Caki2 (cell line): ENCODE measurements at places on chromosomes 6 and 20.

DNA sequence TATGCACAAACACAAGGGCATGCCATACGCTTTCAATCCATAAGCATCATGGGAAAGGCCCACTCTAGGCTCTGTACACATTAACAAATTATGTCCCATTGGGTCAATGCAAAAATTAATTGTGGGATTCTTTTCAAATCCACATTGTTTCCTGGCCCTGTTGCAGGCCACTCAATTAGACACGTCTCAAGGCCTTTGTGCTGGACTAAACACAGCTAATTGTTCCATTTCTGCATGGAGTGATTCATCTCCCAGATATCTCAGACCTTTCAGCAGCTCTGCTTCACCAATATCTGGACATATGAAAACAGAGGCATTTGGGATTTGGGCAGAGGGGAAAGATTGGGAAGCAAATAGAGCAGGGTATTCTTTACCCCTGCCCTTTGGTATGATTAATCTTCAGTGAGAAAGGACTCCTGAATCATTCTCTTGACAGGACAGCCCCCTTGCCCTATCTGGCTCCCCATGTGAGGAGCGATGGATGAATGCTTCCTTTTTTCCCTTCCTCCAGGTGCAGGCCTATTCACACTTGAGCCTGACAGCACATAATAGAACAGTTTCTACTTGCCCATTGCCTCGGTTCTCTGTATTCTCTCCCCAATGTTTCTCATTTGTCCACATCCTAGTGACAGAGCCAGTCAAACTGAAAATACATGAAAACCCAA is 547.6 kb downstream of the HAO1 start:
- no peak for DNase-seq

GRCh38 chr6:147567141-147567805 is 58.8 kb downstream of the SAMD5 start:
- no peak for DNase-seq

DNA sequence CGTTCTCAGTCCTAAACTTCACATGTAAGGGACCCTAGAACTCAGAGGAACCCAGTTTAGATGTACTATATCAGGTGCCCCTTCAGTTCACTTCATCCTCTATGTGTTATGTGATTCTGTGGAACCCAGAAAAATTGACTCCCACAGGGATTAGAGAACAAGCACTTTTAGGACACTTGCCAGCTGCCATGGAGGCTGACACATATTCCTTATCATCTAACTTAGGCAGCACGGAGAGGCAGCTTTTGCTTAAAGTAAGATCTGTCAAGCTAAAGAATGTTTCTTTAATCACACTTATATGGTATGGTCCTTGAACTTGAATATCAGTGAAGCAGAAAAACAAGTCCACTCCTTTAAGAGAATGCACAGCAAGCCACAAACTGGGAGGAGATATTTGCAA is 701.5 kb upstream of the ID4 start:
- DNase-seq = no peak

DNA sequence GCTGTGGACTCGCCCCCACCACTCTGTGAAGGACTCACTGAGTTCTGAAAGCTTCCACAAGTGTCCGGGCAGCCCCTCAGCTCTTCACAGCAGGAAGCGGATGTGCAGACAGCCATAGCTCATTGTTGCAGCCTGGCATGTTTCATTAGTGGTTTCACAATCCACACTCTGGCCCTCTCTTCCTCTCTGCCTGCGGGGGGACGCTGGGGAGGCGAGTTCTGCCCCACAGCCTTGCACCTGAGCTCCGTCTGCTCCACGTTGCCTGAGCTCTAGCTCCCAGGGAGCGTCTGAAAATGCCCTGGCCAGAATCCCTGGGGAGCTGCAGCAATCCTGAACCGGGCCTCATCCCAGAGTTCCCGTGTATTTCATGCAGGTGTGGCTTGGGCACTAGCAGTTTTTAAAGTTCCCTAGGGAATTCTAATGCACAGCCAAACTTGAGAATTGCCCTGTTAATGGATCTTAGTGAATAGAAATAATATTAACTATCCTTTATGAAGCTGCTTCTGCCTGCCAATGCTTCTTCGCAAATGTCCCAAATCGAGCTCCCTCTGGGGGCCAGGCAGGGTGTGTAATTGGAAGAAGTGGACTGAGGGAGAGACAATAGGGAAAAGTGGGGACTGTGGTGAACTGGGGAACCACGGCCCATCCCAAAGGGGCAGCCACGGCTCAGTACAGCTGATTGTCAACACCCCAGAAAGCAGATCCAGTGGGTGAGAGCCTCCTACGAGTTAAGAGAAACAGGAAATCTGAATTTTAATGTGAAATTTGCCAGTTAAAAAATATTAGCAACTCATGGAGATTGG is 51.5 kb downstream of the CTCFL start:
- DNase-seq = no peak

- no peak for DNase-seq
Observed at GRCh38 chr6:110589865-110590513, 113.6 kb upstream of the SLC22A16 start.

DNA sequence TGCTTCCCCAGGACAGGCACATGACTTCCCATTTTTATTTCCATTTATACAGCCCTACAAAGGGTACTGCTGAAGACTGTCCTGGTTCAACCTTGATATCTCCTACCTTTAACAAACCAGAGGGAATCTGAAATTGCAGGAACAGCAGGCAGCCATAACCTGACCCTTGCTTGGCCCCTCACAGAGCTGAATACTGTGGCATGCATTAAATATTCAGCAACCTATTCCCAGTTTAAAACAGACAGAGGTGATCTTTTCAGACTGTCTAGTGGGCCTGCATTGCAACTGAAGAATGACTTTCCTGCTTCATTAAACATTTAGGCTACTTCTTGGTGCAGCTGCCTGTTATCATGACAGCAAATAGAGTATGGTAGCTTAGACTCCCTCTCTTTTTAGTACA is 76.8 kb upstream of the POPDC3 start:
- no peak for DNase-seq

DNA sequence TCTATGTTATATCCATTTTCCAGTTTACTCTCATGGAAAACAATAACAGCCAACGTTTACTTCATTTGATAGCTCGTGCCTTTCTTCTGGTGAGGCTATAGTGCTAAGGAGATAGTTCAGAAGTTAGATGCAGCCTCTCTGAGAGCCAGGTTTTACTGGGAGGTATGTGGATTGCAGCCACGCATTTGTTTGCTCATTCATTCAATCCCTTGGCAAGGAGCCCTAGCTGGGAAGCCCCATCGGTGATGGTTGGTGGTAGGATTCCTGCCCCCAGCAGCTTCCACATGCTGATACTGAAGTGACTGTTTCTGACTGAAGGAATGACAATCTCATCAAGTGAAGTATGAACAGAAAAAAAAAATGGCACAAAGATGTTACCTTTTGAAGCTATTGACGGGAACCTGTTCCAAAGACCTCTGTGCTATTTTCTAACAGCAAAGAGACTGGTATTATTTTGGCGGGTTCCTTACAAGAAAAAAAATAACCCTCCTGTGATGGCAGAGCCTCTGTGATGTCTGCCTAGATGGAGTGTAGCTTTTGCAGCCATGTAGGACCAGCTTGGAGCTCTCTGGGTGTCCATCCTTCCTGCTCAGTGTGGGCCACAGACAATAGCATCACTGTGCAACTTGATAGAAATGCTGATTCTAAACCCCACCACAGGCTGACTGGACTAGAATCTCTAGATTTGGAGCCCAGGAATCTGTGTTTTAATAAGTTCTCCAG is 30.6 kb downstream of the SNAP25 start:
- no peak for DNase-seq

GRCh38 chr6:134585517-134585873 is 267.6 kb upstream of the SGK1 start:
- no peak for DNase-seq
